NCI-H1694 treated with DMSO at 0.1 percent for 48 hours (cell line): ENCODE measurements at places on chromosomes 7 and 10.

DNA sequence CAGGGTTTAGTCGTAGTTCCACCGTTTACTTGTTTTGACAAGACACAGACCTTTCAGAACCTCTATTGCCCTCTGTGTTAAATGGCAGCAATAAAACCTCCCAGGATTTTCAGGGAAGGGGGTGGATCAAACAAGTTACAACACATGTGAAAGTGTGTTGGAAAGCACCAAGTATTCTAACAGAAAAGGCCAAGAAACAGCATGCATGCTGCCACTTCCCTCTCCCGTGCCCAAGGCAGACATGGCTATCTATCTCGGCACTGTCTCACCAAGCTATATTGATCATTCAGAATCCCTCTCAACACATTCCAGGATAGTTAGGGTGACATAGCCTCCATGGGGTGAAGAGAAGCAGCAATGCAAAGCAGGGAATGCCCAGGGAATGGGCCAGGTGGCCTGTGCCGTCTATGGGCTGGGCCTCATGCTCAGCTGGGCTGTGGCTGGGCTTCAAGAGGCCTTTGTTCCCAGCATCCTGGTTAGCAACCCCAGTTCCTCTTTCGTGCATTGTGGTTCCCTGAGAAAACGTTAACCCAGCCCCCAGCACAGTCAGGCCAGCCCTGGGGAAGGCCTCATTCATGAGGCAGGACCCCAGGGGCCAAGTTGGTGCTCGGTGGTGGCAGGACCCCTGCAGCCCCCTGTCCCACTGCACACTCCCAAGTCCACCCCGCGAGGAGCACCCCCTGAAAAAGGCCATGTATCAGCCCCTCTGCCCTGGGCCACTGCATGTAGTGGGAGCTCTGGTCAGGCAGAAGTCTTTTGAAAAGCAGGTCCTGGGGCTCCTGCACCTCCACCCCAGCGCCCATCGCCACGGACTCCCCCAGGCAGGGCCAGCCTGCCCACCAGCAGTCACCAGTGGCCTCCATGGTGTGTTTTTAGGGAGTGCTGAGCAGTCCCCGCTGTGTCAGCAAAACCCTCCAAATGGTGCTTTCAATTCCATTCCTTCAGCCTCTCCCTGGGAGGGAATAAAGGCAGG, 25.5 kb downstream of the VSIR start:
- no peak for DNase-seq

GRCh38 chr7:50835156-50835555, 52.5 kb upstream of the GRB10 start:
- DNase-seq, result no peak

DNA sequence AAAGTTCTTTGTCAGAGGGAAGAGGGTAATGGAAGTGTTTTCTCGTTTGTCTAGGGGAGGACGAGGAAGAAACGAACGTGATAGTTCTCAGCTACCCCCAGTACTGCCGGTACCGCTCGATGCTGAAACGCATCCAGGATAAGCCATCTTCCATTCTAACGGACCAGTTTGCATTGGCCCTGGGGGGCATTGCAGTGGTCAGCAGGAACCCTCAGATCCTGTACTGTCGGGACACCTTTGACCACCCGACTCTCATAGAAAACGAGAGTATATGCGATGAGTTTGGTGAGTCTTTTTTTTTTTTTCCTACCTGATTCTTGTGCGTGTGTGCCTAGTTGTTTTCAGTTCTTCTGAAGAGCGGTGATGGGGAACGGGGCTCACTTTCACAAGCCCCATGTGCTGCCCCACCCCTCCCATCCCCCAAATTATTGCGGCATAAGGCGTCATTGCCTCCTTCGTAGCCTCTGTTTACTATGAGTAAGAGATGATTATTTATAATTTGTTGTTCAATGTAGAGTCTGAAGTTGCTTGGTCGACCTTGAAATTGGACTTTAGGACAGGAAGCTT, 98.6 kb downstream of the ARID5B start:
- no peak for DNase-seq

DNA sequence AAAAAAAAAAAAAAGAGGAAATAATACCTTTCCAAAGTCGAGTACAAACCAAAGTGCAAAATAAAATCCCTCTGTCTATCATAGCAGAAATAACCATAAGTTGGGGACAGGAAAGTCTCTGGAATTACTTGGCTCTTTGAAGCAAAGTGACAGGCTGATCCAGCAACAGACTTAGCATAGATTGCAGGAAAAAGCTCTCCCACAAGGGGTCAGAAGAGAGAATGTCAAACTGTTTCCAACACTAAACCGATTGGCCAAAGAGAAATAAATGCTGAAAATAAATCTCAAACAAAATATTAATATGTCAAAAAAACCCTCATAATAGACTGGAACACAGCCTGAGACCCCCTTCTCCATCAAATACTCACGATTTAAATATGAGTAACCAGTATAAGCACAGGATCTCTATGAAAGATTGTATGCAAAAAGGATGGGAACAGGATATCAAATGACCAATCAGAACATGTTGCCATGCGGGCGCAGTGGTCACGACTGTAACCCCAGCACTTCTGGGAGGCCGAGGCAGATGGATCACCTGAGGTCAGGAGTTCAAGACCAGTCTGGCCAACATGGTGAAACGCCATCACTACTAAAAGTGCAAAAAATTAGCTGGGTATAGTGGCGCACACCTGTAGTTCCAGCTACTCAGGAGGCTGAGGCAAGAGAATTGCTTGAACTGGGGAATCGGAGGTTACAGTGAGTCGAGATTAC, 1000.7 kb upstream of the LRRN3 start:
- DNase-seq, result no peak

DNA sequence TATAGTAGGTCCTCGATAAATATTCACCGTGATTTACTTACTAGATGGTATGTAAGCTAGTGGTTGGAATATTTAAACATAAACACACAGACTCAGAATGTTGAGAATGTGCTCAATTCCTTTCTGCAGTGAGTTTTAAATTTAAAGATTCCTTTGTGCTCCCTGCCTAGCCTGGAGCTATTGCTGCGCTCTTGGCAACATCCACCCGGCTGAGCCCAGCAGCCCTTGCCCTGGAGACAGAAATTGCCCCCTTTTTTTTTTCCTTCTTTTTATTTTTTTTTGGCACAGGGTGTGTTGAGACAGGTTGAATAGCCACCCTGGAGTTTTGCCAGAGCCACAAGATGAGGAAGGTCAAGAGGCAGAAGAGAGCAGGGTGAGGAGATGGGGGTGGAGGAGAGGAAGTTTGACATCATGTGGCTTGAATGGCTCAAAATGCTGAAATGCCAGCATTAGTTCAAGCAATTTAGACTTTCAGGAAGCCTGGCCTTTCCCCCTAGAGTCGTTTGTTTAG, 180.8 kb downstream of the PRKCQ start:
- no peak for DNase-seq

DNA sequence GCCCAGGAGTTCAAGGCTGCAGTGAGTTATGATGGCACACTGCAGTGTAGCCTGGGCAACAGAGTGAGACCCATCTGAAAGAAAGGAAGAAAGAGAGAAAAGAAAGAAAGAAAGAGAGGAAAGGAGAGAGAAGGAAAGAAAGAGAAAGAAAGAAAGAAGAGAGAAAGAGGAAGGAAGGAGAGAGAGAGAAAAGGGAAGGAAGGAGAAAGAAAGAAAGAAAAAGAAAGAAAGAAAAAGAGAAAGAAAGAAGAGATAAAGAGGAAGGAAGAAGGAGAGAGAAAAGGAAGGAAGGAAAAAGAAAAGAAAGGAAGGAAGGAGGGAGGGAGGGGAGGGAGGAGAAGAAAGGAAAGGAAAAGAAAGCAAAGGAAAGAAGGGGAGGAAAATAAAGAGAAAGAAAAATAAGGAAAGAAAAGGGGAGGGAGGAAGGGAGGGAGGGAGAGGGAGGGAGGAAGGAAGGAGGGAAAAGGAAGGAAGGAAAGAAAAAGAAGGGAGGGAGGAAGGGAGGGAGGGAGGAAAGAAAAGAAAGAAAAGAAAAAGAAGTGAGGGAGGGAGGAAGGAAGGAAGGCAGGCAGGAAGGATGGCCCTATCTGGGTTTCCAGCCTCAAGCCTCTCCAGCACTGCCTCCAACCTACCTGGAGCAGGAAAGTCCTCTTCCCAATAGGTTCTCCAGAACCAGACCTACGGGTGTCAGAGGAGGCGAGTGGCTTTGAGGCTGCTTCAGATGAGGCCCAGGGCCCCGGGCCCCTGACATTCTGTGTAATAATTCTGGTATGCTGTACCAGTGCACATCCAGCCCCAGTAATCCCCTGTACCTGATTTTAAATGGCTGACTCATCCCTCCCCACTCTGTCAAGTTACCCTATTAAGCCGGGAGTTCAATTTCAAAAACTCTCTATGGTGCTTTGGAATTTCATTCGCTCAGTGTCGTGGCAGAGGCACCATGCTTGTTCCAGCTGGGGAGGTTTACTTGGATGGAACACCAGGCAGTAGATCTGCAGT, 6.8 kb upstream of the PARD3 start:
- DNase-seq, result no peak

DNA sequence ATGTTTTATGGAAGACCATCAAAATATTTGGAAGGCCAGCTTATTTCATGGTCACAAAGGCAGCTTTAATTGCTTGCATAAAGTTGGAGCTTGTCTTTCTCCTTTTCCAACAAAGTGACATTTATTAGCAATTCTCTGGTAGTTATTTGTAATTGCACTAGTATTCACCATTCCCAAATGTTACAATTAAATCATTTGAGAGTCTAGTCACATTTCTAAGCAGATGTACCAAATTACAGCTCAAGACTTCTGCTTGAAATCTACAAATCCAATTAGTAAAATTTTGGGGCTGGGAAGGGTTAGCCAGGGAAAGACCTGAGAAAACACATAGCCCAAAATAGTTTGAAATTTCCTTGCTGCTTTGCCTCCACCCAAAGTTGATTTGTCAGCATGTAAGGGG, 376.1 kb upstream of the LRGUK start:
- DNase-seq, result no peak
